Stimulated activated CD8-positive, alpha-beta memory T cell treated with anti-CD3 and anti-CD28 coated beads, Interleukin-7, amount 100 ng/mL, for 1 hour (primary cell): ENCODE measurements at places on chromosomes 7 and 10.

DNA sequence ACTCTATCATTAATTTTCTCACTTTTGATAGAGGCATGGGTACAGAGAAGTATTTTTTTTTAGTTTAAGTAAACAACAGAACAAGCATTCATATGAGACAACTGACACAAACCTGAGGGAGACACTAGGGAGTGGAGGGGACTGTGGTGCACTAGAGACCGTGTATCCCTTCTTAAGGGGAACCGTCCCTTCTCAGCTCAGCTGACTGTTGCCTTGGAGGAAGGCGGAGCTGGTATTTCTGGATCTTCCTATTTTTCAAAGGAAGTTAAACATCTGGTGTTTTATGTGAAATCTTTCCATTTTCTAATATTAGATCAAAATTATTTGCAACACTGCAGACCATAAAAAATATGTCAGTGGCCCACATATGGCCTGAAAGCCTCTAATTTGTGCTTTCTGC lies 113.6 kb upstream of the MACROH2A2 start:
- DNase-seq = no peak

DNA sequence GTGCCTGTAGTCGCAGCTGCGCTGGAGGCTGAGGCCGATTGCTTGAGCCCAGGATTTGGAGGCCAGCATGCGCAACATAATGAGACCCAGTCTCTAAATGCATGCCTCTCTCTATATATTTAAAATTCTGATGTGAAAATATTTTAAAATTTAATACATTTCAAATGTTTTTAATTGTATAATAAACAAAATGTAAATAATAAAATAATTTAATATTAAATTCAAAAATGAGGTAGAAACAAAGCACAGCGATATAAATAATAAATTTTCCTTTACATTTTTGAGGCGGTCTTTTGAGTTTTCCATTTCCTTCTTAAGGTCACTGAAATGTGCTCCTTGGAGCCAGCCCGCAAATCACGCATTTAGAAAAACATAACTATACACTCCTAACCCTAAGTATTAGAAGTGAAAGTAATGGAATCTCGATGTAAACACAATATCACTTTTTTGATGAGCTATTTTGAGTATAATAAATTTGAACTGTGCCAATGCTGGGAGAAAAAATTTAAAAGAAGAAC lies 523 bp upstream of the CDK1 start:
- DNase-seq = no peak

GRCh38 chr10:454860-455259 lies 234.6 kb downstream of the DIP2C start:
- DNase-seq = no peak

DNA sequence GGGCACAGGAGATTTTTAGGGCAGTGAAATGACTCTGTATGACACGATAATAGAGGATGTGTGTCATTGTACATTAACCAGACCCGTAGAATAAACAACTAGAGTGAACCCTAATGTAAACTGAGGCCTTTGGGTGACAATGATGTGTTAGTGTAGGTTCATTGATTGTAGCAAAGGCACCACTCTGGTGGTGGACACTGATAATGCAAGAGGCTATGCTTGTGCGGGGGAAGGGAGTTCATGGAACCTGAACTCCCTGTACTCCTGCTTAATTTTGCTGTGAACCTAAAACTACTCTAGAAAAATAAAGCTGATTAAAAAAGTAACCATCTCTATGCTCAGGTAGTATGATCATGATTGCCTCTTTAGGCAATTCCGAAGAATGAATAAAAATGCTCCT lies 96.3 kb upstream of the VIPR2 start:
- no peak for DNase-seq
